Thoracic aorta (tissue), 2 donors: ENCODE measurements at places on chromosomes 13 and 19. TPM values are rescaled to one million over a fixed set of nuclear protein-coding genes. Genes with fewer than 3 reads are reported as not detected.
A peak's percentile ranks its signal among the peaks of the same experiment; 100 is the strongest.

GRCh38 chr13:50123862-50124535 is 108.8 kb downstream of the KCNRG start:
- peak; percentile 81 for DNase-seq

- DNase-seq, result no peak
Observed at GRCh38 chr19:18972301-18972811, 31.3 kb upstream of the HOMER3 start.

The P2RY11 gene
- total RNA-seq, result 4.5 TPM

- no peak for DNase-seq
Observed at GRCh38 chr13:61600360-61601033, 184.8 kb upstream of the PCDH20 start.

DNA sequence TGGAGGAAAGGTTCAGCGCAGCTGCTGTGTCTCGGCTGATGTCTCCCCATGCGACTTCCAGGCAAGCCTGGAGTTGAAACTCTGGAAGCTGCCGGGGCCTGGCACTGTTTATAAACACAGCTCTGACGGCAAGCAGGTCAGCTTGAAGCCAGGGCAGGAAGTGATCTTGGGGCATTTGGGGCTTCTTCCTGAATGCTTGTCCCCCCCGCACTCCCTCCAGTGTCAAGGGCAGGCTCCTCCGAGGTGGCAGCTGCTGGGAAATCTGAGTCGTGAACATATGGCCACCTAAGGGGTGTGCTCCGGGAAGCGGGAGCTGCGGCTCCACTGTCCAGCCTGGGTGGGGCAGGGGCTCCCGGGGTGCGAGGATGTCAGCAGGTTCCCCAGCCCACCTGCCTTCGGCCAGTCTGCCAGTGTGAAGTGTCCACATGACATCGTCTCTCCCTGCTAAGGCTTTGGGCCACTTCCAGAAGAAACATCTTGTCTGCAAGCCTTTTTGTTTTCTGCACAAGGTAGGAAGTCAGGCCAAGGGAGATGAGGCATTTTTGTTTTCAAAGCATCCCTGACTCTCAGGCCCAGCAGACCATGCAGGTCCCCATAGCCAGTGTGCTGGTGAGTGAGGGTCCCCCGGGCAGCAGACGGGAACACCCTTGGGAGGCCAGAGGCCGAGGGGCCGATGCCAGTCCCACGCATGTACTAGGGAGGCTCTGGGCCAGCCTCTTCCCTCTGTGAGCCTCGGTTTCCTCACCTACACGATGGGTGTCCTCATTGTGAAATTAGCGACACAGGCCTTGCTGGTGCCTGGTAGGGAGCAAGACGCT is 2.7 kb downstream of the PIAS4 start:
- DNase-seq, result no peak

DNA sequence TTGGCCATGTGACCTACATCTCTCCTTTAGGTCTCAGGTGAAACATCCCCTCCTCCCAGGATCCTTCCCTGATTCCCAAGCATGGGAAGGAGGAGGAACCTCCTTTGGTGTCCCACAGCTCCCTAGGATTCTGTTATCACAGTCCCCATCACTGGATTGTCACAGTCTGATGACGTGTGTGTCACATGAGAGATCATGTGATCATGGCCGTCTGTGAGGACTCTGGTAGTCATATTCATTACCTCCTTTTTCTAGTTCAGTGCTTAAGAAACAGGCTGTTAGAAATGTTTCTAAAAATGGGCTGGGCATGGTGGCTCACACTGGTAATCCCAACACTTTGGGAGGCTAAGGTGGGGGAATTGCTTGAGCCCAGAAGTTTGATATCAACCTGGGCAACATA is 3.0 kb downstream of the DHX34 start:
- DNase-seq, result no peak

DNA sequence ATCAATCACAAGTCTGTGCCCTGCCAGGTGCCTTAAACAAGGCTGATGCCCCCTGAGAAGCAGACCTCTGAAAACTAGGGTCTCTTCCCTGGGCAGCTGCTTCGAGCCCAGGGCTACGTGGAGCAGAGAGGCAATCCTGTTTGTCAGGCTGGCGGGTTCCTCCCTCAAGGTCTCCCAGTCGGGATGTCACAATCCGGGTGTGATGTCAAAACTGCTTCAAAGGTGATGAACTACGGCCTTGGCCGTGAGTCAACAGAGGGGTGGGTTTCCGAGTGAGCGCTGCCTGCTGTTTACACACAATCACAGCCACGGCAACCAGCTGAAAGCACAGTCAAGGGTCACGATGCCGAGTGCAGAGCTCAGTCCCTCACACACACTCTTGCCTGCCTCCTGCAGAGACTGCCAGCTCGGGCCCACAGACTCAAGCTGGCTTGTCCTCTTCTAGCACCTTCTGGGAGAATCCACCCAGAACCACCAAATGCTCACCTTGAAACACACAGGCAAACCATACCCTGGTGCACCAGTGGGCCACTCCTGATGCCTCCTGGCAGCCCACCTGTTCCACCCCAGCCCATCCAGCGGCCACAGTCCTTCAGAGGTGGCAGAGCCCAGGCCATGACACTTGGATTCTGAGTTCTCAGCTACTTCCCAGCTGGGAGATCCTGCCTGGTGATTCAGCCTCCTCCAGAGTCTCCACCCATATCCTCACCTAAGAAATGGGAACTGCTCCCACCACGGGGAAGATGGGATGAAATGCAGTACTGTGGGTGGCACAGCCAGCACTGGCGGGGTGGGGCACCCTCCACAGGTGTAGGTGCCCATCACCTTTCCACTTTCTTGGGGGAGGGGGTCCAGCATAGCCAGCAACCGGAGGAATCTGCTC is 6.8 kb downstream of the ELL start:
- no peak for DNase-seq

- no peak for DNase-seq
Observed at GRCh38 chr13:28707629-28708427, 10.9 kb downstream of the SLC46A3 start.

The ZSCAN5C gene
- not detected for total RNA-seq

- DNase-seq, result no peak
Observed at GRCh38 chr19:408902-409515, at the start of gene C2CD4C. C2CD4C (minus strand) TSS chr19:409147; CDS start chr19:408361, 786 bp downstream.

DNA sequence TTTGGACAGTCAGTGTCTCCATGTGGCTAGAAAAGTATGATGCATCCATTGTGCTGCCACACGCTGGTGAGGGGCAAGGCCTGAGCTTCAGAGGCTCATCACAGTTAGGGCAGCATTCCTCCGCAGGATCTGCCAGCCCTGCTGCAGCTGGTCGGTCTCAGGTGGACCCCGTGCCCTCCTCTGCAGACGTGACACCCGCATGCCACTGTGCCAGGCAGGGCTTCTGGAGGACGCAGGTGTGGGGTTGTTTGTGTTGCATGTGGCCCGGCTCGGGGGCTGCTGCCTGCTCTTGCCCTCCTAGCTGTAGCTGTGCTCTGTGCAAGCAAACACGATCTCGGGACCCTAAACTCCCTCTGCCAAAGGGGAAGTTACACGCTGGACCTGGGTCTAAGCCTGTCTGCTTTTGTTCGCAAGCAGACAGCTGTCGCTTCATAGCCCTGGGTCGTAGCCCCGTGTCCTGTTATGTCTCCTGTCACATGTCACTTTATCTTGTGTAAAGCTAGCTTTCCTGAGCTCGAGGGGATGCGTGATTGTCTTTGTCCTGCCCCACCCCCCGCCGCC is 45.3 kb downstream of the SLC7A9 start:
- DNase-seq, result no peak

- DNase-seq, result no peak
Observed at GRCh38 chr19:1206150-1206863, 729 bp downstream of the STK11 start.

The GARIN5A gene
- not detected for total RNA-seq

DNA sequence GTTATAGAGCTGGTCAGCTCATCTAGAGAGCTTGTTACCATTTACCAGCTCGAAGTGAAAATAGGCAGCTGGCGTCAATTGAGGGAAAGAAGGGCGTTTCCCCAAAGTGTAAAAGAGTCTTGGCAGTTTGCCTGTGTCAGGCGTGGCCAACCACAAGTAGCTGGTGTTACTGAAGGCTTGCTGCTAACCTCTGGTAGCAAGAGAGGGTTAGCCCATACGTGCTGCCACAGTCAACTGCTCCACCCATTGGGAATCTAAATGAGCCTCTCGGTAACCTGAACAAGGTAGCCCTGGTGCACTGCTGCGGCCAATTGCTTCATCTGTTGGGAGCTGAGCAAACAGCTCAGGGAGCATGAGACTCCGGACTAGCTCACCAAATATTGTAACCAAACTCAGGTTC is 314.9 kb upstream of the SLITRK5 start:
- no peak for DNase-seq

The DENND1C gene
- total RNA-seq, result 2.7 TPM

- peak; percentile 80 for DNase-seq
Observed at GRCh38 chr13:20174656-20175405, 14.0 kb upstream of the GJA3 start.

DNA sequence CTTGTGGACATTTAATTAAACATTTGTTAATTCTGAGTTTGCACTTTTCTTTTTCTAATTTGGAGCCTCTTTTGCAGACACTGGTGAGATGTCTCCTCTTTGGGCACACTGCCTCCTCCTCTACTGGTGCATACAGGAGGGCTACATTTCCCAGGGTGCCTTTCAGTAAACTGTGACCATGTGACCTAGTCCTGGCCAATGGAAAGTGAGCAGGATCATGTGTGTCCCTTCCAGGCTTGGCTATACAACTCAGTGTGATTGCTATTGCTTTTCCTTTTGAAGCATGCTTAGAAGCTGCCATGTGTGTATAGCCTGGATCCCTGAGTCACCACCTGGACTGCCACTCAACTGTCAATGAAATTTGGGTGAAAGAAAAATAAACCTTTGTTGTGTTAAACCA is 4.5 kb downstream of the IZUMO2 start:
- no peak for DNase-seq

The FFAR1 gene
- total RNA-seq, result not detected

DNA sequence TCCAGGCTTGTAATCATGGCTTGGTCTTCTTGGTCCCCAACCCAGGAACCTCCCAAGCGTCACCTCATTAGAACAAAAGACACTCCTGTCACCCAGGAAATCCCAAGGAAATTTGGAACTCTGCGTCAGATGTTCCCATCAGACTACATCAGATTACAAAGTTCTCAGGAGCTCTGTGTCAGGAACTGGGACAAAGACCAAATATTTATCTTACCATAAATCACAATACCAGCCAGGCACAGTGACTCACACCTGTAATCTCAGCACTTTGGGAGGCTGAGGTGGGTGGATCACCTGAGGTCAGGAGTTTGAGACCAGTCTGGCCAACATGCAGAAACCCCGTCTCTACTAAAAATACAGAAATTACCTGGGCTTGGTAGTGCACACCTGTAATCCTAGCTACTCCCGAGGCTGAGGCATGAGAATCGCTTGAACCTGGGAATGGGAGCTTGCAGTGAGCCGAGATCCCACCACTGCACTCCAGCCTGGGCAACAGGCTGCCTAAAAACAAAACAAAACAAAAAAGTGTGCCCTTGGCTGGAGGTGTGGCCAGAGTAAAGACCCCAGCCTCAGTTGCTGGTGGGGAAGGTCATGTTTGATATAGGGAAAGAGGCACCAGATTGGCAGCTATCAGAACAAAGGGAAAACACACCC is 16.7 kb upstream of the CCDC124 start:
- DNase-seq, result no peak

DNA sequence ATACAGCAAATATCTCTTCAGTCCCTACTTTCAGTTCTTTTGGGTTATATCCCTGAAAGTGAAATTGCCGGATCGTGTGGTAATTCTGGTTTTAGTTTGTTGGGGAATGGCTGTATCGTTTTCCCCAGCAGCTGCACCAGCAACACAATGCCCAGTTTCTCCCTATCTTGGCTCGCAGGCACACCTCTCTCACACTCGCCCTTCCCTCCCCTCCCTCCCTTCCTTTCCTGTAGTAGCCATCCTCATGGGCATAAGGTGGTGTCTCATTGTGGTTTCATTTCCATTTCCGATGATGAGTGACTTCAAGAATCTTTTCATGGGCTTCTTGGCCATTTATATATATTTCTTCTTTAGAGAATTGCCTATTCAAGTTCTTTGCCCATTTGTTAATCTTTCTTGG is 8.6 kb upstream of the GPR18 start:
- DNase-seq, result no peak

- DNase-seq, result no peak
Observed at GRCh38 chr13:113783966-113784644, 25.1 kb downstream of the TMEM255B start.

- DNase-seq, result no peak
Observed at GRCh38 chr19:29287061-29287460, 74.1 kb upstream of the UQCRFS1 start.

The ZNF799 gene
- total RNA-seq, result 6.8 TPM

The ZNF730 gene
- total RNA-seq, result not detected

GRCh38 chr19:51458051-51458645 is at the start of gene SIGLEC8:
SIGLEC8 (minus strand) TSS chr19:51458454; CDS start chr19:51458387, 67 bp downstream.
- DNase-seq, result no peak

- DNase-seq, result no peak
Observed at GRCh38 chr13:21033212-21033840, 28.1 kb downstream of the LATS2 start.

The MAMSTR gene
- total RNA-seq, result not detected

The ZNF471 gene
- 3.9 TPM for total RNA-seq

GRCh38 chr19:18008814-18009213 is 844 bp downstream of the ARRDC2 start:
- no peak for DNase-seq

DNA sequence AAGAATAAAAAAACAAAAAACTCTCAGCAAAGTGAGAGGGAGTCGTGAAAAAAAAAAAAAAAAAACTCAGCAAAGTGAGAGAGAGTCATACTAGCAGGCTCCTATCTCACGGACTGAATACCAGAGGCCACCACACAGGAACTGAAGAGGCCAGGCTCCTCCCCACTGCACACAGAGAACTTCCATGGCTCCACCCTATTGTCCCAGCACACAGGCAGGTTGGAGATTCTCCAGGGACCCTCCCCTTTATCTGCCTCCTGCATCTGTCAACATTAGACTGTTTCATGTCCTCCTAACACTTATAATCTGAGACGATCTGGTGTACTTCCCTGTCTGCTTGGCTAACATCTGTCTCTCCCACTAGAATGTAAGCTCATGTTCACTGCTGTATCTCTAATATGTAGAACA is 37.0 kb upstream of the FARP1 start:
- DNase-seq, result no peak

The FAM124A gene
- 4.2 TPM for total RNA-seq

The CERS4 gene
- 21.9 TPM for total RNA-seq

DNA sequence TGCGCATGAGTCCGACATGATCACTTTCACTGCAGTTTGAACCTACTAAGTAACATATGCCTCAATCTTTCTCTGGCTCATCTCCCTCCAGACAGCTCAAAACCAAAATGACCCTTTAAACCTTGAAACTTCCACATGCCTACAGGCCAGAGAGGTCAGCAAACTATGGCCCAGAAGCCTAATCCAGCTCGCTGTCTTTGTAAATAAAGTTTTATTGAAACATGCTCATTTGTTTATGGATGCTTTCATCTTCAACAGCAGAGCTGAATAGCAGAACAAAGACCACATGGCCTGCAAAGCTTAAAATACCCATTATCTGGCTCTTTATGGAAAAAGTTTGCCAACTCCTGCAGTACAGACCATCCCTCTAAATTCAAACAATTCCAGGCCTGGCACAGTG is 15.6 kb downstream of the FBXO46 start:
- DNase-seq, result no peak

The PCID2 gene
- 55.4 TPM for total RNA-seq
